ENCODE measurements at places on chromosomes 6 and 20. TPM values are rescaled to one million over a fixed set of nuclear protein-coding genes. Genes with fewer than 3 reads are reported as not detected.
A peak's percentile ranks its signal among the peaks of the same experiment; 100 is the strongest.

DNA sequence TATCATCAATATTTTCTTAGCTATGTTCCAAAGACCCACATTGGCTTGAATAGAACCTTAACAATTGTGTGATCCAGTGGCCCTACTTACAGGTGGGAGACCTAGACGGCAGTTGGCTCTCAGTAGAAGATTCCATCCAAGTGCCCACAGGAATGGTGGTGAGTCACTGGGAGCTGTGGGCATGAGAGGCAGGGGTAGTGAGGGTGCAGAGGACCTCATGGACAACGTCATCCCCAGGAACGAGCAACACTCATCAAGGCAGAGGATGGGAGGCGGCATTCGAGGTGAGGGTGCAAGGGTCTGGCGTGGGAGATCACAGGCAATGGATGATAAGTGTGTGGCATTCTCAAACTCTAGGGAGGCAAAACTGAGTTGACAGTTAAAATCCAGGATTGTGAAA, 17.5 kb upstream of the SPO11 start:
- H3K4me3 ChIP-seq = no peak overlapping the region
- H3K27ac ChIP-seq = no peak overlapping the region
- DNase-seq = no peak
- H3K27me3 ChIP-seq = no peaks in the 10 kb centered on the region
- no peaks in the 10 kb centered on the region for H3K4me1 ChIP-seq

GRCh38 chr6:137223370-137224131, 4.4 kb upstream of the IFNGR1 start:
- H3K27ac ChIP-seq = peak overlapping the region; percentile 75
- H3K36me3 ChIP-seq = no peaks in the 10 kb centered on the region
- H3K4me1 ChIP-seq = peaks cover 75% of the 10 kb centered on the region

GABRR1 gene
- not detected for total RNA-seq

DEFB124 gene
- not detected for total RNA-seq

DNA sequence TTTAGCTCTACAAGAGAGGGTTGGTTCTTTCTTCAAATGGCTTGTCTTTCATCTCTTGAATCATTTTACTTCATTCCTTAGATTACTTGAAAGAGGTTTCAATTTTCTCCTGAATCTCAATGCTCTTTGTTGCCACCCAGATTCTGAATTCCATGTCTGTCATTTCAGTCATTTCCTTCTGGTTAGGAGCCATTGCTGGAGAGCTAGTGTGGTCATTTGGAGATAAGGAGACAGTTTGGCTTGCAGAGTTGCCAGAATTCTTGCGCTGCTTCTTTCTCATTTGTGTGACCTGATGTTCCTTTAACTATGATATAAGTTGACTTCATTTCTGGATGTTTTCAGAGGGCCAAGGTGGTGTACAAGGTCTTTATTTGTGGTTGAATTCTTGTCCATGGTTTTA, 157.8 kb downstream of the SLC22A3 start:
- no peaks in the 10 kb centered on the region for H3K27me3 ChIP-seq
- no peaks in the 10 kb centered on the region for H3K4me1 ChIP-seq
- no peak overlapping the region for H3K27ac ChIP-seq
- H3K4me3 ChIP-seq = no peak overlapping the region
- DNase-seq = no peak
- H3K36me3 ChIP-seq = no peaks in the 10 kb centered on the region

DNA sequence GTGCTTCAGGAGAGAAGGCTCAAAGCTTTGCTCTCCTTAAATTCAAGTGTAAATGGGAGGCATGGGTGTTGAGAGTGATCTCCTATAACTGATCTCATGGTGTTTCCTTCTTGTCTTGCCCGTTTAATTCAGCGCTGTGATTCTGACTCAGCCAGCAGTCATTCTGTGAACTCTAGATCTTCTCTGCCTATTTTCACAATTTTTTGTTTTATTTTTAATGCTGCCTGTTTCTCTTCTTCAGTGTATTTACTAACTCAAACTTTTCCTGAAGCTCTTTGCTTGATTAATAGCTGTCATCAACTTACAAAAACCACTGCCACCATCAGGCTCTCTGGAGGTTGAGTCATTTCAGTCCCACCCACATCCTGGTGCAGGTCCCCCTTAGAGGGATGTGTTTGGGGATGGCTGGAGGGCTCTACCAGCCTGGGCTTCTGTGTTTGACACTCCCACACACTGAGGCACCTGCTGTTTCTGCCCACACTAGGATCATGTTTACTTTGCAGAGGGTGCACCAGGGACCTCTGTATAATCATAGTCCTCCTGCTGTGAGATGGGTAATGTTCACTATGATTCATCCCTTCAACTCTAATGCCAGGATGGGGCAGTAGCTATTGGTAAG, 94.0 kb downstream of the SHLD1 start:
- no peaks in the 10 kb centered on the region for H3K36me3 ChIP-seq
- H3K27ac ChIP-seq = no peak overlapping the region
- no peak overlapping the region for H3K4me3 ChIP-seq

DNA sequence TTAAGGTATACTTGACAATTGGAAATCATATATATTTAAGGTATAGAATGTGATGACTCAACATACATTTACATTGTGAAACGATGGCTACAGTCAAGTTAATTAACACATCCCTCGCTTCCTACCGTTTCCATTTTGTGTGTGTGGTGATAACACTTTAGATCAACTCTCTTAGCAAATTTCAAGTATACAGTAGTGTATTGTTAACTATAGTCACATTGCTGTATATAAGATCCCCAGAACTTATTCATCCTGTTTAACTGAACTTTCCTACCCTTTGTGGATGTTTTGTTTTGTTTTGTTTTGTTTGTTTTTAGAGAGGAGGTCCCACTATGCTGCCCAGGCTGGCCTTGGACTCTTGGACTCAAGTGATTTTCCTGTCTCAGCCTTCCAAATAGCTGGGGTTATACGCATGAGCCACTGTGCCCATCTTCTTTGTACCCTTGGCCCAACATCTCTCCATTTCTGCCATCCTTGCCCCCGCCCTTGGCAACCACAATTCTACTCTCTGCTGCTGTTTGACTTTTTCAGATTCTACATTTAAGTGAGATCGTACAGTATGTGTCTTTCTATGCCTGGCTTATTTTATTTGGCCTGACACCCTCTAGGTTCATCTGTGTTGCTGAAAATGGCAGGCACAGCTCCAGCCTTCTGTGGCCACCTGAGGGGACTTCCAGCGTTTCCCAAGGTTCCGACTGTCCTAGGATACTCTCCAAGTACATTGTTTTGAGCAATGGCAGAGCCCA, 90.5 kb upstream of the SNX9 start:
- H3K36me3 ChIP-seq = no peaks in the 10 kb centered on the region
- peak; percentile 11 for DNase-seq
- H3K4me1 ChIP-seq = no peaks in the 10 kb centered on the region
- H3K4me3 ChIP-seq = no peak overlapping the region

- no peaks in the 10 kb centered on the region for H3K27me3 ChIP-seq
- no peaks in the 10 kb centered on the region for H3K4me1 ChIP-seq
- no peak overlapping the region for H3K4me3 ChIP-seq
- no peak overlapping the region for H3K27ac ChIP-seq
- H3K36me3 ChIP-seq = no peaks in the 10 kb centered on the region
These were observed 125.2 kb upstream of the ESR1 start for GRCh38 chr6:151682251-151682650.

- H3K27ac ChIP-seq = no peak overlapping the region
- no peak overlapping the region for H3K4me3 ChIP-seq
- DNase-seq = no peak
- H3K4me1 ChIP-seq = peaks cover 27% of the 10 kb centered on the region
- H3K36me3 ChIP-seq = no peaks in the 10 kb centered on the region
These were observed 51.0 kb upstream of the CD93 start for GRCh38 chr20:23136893-23137745.

DNA sequence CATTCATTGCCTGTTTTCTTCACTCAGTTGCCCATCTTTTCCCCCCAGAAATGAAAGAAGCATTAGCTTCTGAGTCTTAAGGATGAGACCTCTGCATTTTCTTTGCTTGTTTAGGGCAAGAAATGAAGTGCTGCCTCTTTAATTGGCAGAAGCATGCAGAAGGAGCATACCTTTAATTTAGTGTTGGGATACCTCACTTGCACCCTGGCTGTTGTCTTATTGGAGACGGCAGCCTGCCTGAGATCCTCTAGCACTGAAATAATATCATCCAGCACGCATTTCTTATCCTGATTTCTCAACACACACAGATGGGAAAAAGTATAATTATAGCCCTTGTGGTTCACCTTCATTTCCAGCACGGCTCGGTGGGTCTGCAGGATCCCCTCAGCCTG, 43.1 kb downstream of the PTCHD4 start:
- no peak for DNase-seq
- H3K27me3 ChIP-seq = peaks cover 5% of the 10 kb centered on the region
- no peak overlapping the region for H3K27ac ChIP-seq

DNA sequence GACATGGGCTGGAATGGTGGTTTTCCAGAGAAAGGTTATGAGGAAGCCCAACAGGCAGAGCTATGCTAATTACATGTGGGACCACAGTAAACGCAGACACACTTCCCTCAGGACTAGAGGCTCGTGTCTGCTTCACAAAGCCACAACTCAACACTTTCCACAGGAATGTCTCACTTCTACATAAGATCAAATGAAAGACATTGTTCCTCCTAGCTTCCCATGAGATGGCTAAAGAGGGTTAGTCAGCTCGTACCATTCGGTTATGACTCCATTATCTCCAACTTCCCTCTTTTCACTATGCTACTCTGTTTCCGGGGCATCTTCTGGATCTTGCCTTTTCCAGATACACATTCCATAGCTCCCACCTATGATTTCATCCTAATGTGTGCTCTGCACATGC, 29.1 kb upstream of the ZC3H12D start:
- no peak overlapping the region for H3K4me3 ChIP-seq
- peaks cover 15% of the 10 kb centered on the region for H3K36me3 ChIP-seq
- H3K27me3 ChIP-seq = no peaks in the 10 kb centered on the region
- no peaks in the 10 kb centered on the region for H3K4me1 ChIP-seq

DNA sequence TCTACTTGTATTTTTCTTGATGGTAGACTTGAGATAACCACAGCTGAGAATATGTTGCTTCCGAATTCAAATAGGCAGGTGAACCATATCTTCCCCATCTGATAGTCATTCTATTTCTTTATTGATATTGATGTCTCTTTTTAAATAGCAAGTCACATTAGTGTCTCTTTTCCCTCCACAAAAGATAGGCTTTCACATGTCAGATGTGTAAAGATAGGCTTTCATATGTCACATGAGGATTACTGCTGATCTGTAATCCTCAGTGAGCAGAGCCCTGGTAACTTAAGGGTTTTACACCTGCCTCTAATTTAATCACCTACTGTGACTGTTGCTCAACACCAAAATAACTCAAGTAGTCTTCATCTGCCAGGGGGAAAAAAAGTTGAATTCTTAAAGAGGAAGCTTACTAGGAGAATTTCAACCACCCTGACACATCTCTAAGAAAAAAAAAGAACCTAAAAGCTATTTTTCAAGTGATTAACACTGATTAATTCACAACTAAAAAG, 45.3 kb upstream of the TRDN start:
- H3K27ac ChIP-seq = no peak overlapping the region
- no peaks in the 10 kb centered on the region for H3K4me1 ChIP-seq
- H3K36me3 ChIP-seq = no peaks in the 10 kb centered on the region
- H3K4me3 ChIP-seq = no peak overlapping the region

- no peaks in the 10 kb centered on the region for H3K27me3 ChIP-seq
- H3K4me3 ChIP-seq = no peak overlapping the region
- no peak overlapping the region for H3K27ac ChIP-seq
- no peak for DNase-seq
- no peaks in the 10 kb centered on the region for H3K36me3 ChIP-seq
These were observed 78.8 kb downstream of the PTCHD4 start for GRCh38 chr6:48032151-48032550.

HMGN3 gene
- 77.0 TPM for total RNA-seq

DNA sequence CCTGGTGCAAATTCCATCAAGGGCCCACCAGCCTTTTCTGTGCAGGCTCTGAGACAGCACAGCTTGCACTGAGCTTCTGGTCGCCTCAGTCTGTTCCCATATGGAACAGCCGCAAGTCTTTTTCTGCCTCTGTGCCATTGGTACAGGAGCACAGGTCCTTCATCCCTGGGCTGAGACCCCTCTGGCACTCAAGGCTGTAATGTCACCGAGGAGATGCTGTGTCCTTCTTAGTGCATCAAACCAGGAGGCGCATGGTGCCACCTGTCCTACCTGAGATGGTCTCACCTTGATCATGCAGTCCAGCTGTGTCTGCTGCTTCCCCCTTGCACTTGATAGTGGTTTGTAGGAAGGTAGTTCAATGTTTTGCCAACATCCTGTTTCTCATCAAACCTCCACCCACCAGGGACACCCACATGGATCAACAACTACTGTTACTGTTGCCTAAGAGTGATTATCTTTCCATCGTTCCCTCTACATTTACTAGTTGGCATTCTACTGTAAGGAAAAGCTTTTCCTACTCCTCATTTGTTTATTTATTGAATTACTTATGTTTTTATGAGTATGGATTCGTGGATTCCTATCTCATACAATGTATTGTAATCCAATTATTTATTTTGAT, 29.0 kb downstream of the FAM50B start:
- no peak overlapping the region for H3K4me3 ChIP-seq
- DNase-seq = peak; percentile 52
- no peaks in the 10 kb centered on the region for H3K36me3 ChIP-seq
- no peak overlapping the region for H3K27ac ChIP-seq

- no peak for DNase-seq
- peak overlapping the region; percentile 52 for H3K27ac ChIP-seq
- peak overlapping the region; percentile 48 for H3K4me3 ChIP-seq
These were observed 3.2 kb downstream of the TTBK1 start for GRCh38 chr6:43246301-43247113.

Measured in right atrium auricular region (tissue), 2 donors.